Urinary bladder (tissue), 4 donors: ENCODE measurements at places on chromosomes 1 and 21. TPM values are rescaled to one million over a fixed set of nuclear protein-coding genes. Genes with fewer than 3 reads are reported as not detected.

GRCh38 chr1:167328816-167329483, 108.3 kb downstream of the POU2F1 start:
- DNase-seq = no peak

- DNase-seq = no peak
These were observed 7.9 kb upstream of the AMPD1 start for GRCh38 chr1:114703242-114703641.

The NUDT17 gene
- total RNA-seq = 5.9 TPM

The S100A9 gene
- 77.5 TPM for total RNA-seq

- DNase-seq = no peak
These were observed 124.1 kb downstream of the DPYD start for GRCh38 chr1:97796711-97797110.

DNA sequence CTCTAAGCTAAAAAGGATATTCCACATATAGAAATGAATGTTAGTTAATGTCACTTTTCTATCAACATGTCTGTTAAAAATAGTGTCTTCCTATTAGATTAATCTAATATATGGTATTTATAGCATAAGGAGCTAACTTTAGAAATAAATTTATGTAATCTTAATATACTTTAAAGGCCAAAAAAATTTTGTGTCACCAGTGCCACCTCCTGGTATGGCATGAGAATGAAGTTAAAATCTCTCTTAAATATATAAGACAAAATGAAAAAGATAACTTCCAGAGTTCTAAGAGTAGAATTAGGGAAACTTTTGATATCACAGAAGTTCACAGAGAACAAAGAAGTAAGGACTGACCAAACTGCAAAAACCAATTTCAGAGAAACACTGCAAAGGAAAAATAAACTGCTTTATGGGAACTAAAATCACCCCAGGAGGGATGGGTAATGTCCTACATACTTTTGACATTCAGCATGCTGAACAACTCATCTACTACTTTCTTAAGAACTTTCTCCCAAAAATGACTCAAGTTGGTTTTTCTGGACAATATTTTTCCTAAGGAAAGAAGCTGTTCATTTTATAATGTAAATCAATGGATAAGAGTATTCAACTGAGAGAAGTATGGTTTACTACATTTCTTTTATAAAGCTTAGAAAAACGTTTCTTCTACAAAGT, 82.8 kb downstream of the TRIM33 start:
- DNase-seq = no peak

- no peak for DNase-seq
These were observed 24.5 kb upstream of the SLC1A7 start for GRCh38 chr1:53166912-53167311.

- no peak for DNase-seq
These were observed 13.6 kb downstream of the PCNX2 start for GRCh38 chr1:233281711-233282581.

GRCh38 chr1:117231748-117232373, 21.1 kb upstream of the VTCN1 start:
- DNase-seq = peak; percentile 18

- no peak for DNase-seq
These were observed 586.4 kb downstream of the DPYD start for GRCh38 chr1:97334454-97334853.

DNA sequence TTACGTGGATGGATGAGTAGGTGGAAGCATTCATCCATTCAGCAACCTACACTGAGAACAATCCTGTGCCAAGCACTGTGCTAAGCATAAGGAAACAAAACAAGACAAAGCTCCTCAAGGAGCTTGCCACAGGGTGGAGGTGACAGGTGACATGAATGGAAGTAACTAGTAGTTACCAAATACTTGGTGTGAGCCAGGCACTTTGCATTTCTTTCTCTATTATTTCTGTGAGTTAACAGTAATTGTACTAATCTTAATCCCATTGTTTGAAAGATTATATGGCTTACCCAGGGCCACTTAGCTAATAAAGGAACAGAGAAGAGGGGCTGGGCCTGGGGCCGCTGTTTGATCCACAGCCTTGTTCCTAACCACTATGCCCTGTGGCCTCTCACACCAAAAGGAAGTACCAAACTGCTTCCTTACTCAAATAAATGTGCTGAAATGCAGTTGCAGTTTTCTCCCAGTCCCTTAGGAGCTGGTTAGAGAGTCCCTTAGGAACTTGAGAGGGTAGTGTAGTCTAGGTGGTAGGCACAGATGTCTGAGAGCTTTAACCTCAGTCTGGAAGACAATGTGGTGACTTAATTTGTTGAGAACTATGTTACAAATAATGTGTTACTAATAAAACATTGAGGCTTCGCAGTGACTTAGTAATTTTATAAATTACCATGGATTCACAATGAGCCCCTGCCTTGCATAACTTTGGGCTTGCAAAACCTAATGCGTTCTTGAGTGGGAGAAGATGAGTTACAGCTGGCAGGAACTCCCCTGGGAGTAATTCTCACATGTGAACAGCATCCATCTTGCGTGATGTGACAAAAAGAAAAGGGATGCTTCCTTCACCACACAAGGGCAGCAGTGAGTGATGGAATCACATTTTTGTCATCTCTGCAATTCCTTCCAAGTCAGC, 69.8 kb downstream of the MPZL1 start:
- DNase-seq = no peak

The CYYR1 gene
- total RNA-seq = 11.4 TPM

The MYOG gene
- 12.7 TPM for total RNA-seq

The KISS1 gene
- not detected for total RNA-seq

DNA sequence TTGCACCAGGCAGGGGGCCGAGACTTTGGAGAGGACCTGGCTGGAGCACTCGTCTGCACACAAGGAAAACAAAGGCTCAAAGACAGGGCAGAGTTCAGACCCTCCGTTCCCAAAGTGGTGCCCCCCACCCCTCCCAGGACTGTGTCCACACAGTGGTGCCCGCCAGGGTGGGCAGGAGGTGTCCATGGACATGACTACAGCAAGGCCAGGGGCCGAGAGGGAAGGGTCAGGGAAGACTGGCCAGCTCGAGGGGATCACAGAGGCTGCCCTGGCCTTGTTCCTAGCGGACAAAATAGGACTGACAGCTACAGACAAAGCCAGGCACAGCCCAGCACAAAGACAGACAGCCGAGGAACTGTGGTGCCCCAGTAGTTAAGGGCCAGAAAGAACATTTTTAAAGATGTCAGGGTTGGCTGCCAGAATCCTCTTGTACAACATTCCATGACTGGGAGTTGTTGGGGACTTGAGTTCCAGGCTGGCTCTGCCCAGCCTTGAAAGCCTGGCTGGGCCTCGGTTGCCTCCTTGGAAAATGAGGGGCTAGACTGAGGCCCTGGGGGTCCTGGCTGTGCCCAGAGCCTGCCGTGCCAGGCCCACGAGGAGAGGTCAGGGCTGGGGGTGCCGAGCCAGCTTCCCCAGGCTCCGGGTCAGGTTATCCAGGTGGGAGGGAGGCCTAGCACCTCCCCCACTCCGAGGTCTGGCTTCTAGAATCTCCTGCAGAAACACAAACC, 63.7 kb downstream of the SLX9 start:
- no peak for DNase-seq

The UBXN10 gene
- total RNA-seq = 2.4 TPM

DNA sequence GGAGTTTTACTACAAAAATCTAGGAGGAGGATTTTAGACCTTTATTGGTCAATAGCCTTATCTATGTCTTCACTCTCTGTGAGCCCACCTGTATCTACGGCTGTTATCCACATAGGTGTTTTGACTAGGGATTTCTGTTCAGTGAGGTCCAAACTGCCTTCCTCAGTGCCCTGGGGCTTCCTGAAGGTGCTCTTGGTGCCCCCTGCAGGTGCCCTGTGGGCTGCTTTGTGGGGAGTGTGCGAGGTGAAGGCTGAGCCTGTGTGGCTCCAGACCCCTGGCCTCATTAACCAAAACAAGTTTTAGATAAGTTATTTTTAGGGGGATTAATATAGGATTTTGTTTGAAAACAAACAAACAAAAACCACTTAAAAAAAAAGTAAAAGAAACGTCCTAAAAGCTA, 122.5 kb downstream of the KIF26B start:
- no peak for DNase-seq

- DNase-seq = no peak
These were observed 10.3 kb downstream of the KDF1 start for GRCh38 chr1:26949926-26950319.

GRCh38 chr1:232378266-232379062, 251.5 kb downstream of the SIPA1L2 start:
- no peak for DNase-seq

DNA sequence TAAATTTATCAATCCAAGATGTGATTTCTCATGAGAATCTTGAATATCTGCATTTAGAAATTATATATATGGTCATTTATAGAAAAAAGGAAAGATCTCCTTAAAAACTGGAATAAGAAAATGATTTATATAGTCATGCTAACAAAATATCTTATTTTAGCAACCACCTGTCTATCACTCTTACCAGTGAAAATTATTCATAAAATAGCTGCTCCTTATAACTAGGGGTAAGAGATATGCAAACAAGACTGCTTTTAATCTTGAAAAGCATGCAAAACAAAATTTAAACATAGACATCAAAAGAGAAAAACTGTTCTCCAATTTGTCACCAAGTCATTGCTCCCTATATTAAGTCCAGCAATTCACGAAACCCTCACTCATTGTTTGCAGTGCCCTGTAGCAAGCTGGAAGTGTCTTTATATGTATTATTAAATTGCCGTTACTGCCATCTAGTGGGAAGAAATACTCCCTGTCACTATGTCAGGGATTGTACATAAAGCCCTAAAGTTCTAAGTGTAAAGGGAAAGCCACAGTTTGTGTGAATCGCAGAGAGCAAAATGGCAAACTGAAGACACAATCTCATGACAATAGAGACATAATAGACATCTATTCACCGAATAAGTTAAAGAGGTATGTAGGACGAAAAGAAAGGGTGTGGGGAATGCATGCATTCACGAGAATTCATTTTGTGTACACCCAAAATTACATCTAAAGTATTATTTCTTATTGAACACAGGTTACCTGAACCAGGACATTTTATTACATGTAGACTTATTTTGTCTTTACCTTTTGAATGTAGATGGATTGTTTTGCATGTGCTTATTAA, 600.5 kb downstream of the USP25 start:
- peak; percentile 68 for DNase-seq

DNA sequence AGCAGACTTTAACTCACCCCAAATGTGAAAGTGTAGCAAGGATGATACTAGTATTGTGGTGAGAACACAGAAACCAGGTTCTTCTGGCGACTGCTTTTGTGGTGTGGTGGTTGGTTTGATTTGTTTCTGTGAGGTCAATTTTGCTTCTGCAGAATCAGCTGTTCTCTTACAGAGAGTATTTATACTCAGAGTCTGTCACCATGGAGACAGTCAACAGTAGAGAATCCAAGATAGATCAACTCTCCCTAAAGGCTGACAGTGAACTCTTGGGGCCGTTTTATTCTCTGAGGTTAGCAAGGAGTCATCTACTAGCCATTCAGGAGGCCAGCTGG, at the start of gene CFAP107:
TSS of gene CFAP107 (plus strand) at position 209 of the 332 bp plus-strand sequence. CDS start 231 bp downstream, outside the sequence.
- no peak for DNase-seq

The WDR64 gene
- total RNA-seq = not detected

The CFAP141 gene
- total RNA-seq = not detected

GRCh38 chr21:31335957-31336738, 7.9 kb downstream of the TIAM1 start:
- no peak for DNase-seq
